ENCODE measurements at places on chromosomes 6 and 20.

DNA sequence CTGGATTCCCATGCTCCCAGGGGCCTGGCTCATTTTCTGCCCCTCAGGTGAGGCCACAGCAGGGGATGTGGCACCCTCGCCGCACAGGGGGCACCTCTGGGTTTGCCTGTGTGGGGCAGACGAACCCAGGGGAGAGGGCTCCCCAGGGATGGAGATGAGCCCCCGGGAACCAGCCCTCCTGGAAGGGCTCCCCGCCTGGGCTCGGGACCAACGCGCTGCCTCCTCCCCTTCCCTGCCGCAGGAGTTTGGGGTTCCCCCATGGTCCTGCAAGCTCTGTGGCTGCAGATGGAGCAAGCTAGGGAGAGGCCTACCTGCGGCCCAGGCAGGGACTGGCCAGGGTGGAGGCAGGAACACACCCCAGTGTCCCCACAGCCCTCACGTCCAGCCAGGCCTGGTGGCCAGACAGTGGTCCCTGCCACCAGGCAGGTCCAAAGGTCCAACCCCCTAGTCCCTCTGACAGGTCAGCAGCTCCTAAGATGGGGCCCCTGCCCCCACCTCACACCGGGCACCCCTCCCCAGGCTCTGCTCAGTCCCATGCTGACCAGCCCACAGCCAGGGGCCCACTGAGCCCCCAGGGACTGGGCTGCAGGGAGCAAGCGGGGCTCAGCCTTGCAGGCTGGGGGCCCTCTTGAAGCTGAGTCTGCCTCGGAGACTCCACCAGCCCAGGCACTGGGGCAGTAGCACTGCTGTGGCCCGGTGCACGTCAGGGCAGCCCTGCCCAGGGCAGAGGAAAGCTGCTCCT is 13.7 kb downstream of the LAMA5 start:
- no peak for DNase-seq

- no peak for DNase-seq
Observed at GRCh38 chr20:22366631-22367030, 217.7 kb downstream of the FOXA2 start.

GRCh38 chr6:149071997-149072396 is 245.5 kb upstream of the TAB2 start:
- DNase-seq = no peak

- no peak for DNase-seq
Observed at GRCh38 chr6:6758915-6759654, 170.6 kb downstream of the LY86 start.

DNA sequence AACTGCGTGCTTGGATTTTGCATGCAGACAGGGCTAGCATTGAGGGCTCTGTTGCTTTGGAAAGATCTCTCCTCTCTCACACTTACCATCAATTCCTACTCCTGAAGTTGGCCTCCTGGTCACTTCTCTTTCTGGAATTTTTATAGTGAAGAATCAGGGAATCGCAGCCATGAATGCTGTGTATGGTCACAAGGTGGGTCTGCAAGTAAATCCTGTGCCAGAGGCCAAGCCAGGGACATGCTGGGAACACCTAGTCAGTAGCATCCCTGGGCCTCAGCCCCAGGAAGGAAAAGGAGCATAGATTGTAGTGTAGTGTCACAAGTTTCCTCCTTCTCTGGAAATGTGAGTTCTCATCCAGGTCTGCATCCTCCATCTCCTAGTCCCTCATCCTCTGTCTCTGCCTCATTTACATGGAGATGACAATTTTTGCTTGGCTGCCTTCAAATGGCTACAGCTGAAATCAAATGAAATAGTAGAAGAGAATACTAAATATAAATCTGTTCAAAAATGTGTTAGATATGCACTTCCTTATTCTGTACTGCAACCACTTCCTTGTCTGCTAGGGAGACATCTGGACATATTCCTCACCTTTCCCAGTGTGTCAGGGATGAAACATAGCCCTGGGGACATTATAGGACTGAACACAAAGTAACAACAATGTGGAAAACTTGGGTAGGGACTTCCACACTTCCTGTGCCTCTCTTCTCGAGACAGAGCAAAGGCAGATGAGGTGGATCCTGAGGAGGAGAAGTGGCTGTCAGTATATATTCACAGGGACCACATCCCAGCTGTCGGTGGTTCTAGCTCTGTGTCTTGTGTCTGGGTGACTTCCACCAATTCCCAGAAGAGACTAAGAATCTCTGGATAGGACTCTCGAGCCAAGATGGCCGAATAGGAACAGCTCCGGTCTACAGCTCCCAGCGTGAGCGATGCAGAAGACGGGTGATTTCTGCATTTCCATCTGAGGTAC is 17.0 kb downstream of the CST9 start:
- DNase-seq = no peak

DNA sequence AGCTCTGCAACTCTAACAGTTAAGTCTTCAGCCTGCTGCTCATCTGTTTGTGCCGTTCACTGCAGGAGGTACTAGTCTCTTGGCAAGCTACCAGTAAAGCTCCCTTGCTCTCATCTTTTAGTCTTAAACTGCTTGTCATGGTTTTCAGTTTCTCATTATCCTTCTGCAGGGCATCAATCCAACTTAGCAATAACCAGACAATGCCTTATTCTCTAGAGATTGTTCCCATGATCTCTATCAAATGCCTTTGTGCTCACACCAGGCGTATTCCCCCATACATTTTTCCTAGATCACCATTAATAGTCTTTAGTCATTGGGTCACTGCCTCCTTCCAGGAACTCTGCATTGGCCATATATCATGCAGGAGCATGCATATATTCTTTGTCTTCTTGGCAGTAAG is 171.3 kb downstream of the GRM1 start:
- no peak for DNase-seq

GRCh38 chr20:54134445-54135220 is 39.2 kb downstream of the CYP24A1 start:
- DNase-seq = no peak

DNA sequence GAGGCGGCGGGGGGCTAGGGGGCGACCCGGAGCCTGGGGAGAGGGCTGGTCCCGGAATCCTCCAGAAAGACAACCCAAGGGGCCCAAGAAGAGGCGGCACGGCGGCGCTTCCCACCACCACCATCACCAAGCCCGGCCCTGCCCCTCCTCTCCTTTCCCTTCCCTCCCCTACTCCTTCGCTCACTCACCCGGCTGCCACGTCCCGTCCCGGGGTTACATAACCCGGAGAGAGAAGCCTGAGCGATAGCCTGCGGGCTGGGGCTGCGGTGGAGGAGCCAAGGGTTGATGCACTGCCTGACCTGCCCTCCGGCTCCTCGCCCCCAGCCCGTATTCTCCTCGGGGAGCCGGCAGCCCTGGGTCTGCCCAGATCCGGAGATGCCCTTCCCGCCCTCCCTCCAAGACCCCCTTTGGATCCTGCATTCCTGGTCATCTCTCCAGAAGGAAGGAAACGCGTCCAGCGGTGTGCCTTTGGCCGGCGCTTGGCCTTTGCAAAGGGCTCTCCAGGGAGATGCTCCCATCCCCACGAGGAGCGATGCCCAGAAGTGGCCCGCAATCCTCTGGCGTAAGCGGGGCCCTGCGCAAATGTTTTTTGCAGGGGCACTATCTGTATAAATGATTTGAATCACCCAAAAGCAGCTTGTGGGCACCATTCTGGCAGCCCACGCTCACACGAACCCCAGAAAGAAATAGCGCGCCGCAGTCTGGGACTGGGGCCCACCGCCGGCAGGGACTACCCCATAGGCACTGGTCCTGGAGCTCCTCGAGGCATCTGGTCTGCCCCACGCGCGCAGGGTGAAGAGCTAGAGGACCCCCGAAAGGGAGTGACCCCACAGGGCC is 4.6 kb upstream of the CPXM1 start:
- DNase-seq = no peak

DNA sequence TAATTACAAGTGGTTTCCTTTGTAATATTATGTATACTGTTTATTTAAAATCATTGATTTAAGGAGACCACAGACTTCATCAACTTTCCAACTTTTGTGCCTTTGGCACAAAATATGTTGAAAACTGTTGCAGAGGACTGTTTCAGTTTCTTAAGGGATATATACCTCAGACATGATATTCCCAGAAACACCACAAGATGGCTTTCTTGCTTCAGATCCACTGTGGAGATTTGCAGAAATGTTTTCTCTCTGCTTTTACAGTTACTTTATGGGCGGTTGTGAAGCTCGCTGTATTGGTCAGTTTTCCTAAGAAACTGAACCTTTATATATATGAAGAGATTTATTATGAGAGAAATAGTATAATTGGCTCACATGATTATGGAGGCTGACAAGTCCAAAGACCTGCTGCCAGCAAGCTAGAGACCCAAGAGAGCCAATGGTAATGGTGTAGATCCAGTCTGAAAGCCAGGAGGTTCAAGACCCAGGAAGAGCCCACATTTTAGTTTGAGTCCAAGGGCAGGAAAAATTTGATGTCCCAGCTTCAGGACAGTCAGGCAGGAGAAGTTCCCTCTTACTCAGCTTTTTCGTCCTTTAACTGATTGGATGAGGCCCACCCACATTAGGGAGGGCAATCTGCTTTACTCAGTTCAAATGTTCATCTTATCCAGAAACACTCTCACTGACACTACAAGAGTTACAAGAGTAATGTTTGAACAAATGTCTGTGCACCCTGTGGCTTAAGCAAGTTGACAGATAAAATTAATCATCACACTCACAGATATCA is 12.8 kb downstream of the ME1 start:
- no peak for DNase-seq

DNA sequence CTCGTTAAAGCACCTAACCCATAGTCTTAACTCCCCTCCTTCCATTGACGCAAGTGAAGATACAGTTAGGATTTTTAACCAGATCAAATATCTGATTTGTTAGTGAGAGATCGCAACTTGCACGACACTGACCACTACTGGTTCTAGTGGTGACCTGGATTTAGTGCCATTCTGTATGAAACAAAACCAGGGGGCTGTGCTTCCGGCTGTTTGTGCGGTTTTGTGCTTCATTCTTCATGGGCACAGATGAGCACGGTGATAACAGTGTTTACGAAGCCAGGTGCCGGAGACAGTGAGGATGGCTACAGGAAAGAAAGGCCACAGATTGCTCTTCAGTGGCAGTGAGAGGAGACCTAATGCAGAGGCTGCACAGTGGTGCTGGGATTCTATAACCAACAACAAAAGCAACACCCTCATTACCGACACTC is 75.5 kb downstream of the NOL4L start:
- no peak for DNase-seq

DNA sequence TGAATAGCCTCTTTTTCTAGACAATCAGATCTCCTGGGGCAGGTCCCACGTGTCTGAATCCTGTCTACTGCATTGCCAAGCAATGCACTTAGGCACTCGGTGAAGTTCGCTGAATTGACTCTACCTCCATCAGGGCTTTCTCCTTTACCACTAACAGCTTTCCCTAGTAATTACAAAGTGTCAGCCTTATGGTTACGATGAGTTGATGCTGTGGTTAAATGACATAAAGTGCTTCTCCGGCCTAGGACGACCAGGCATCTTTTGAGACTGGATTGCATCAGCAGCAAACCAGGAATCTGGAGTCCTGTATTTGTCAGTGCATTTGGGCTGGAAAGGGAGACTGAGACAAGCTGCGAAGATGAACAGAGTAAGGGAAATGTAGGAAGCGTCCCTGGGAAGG is 21.5 kb downstream of the NOX3 start:
- no peak for DNase-seq

- peak; percentile 78 for DNase-seq
Observed at GRCh38 chr6:17705778-17706579, 746 bp downstream of the NUP153 start.

- DNase-seq = no peak
Observed at GRCh38 chr6:34159844-34160243, 14.0 kb upstream of the GRM4 start.

GRCh38 chr20:38674092-38674764 is 50.1 kb upstream of the SLC32A1 start:
- peak; percentile 40 for DNase-seq

Measured in stimulated activated CD8-positive, alpha-beta memory T cell treated with anti-CD3 and anti-CD28 coated beads, Interleukin-15, amount 100 ng/mL, for 4 hours (primary cell).